Left lobe of liver (tissue), 2 donors: ENCODE measurements at places on chromosomes 4 and X. TPM values are rescaled to one million over a fixed set of nuclear protein-coding genes. Genes with fewer than 3 reads are reported as not detected.

DNA sequence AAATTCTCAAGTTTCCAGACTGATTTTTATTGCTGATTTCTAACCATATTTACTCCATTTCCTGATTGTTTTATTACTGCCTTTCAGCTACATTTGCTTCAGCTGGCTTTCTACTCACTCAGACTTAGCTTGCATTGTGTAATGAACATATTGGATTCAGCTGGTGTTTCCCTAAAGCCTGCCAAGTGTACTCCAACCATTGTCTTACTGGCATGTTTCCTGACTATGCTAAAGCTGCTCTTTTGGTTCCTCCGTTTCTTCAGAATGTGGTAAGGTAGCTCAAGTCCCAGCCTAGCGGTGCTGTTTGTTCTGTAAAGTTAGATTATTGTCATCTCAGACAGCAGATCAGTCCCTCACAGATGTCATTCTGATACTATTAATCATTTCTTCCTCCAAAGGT lies 53.1 kb upstream of the GLRA2 start:
- DNase-seq, result no peak

- no peak for DNase-seq
Observed at GRCh38 chrX:96183843-96184242, 500.8 kb upstream of the DIAPH2 start.

DNA sequence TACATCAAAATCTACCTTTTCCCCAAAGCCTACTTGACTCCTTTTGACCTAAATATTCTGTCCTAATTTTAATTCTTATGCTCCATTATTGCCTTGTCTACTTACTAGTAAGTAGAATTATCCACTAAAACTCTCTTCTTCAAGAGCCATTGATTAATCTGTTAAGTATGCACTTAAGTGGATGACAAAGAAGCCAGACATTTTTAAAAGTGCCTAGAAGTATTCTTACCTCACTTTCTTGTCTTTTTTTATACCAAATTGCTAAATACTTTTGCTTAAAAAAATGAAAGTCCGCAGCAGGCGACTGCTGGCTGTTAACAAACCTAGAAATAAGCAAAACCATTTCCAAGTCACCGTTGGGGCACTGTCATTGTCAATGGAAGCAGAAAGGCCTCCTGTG lies 20.1 kb upstream of the FRMPD4 start:
- DNase-seq, result no peak

GRCh38 chr4:34365946-34366345 lies 1878.4 kb downstream of the ARAP2 start:
- no peak for DNase-seq

DNA sequence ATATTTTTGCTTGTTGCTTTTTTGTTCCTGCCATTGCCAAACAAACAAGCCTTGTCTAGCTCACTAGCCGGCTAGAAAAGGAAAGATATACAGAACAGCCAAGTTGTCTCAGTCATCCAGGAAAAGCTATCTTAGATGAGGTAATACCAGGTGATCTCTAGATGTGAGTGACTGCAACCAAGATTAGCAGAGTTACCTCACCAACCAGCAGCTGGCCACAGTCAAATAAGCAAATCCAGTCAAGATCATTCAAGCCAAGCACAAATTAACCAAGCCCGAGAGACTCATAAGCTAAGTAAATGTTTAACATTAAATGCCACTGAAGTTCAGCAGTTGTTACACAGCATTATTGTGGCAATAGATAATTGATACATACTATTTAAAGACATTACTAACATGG lies 108.6 kb downstream of the CENPC start:
- DNase-seq, result no peak

DNA sequence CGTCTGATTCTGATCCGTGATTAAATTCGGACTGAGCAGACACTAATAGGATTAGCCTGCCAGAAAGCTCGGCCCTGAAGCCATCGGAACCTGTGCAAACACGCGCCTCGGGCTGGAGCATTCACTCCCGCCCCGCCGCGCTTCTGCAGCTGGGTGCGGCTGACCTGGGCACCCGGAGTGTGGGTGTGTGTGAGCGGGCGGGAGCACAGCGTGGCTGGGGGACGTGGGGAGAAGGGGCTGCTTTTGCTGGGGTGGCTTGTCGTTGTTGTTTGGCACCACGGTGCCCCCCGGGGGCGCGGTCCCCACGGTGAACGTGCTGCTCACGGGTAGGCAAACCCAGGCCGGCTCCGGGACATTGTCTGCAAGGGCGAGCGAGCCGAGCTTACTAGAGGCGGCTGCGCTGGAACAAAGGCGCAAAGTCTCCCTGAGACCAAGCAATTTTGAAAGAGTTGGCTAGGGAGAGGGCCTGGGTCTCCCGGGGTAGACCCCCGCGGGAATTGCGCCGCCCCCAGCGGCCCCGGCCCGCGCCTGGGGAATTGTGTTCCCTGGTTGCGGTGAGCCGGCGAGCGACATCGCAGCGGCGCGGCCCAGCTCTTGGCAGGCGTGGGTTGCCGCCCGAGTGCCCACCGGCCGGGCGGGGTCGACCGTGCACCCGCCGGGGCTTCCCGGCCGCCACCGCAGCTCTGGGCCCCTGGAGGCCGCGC lies 1.4 kb downstream of the MAMLD1 start:
- DNase-seq, result no peak

DNA sequence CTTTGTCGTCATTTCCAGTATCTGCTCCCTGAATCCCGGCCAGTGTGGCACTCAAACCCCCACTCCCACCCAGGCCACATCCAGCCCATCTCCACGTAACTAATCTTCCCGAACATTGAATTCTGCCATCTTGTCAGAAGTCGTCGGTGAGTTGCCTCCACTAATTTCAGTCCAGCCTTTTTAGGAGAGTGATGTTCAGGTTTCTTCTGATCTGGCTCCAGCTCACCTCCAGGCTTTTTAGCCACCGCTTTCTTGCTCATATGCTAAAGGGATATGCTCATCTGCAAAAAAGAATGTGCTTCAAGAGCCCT lies 1.3 kb downstream of the TMEM165 start:
- DNase-seq, result no peak

DNA sequence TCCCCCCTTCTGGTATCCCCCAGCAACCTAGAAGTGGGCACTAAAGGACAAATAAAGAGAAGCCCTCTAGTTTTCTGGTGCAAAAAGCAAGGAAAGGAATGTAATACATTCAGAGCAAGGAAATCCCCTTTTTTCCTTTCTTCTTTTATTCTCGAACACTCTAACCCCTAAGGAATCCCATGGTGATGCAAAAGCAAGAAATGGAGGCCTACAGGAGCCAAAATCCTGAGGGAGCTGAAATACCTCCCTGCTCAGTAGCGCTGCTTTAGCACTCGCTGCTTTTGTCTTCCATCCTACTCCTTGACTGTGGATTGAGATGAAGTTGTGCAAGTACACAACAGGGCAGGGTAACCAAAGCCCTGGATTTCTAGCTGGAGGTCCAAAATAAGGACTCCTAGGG lies 251.0 kb downstream of the PRDM5 start:
- no peak for DNase-seq

DNA sequence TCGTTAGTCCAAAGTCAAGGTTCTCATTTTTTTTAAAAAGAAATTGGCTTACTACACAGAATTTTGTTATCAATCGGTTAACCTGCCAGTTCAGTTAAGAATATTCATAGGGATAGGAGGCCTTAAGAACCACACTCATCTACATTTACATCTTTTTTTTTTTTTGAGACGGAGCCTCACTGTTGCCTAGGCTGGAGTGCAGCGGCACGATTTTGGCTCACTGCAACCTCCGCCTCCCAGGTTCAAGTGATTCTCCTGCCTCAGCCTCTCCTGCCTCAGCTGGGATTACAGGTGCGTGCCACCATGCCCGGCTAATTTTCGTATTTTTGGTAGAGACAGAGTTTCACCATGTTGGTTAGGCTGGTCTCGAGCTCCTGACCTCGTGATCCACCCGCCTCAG lies 33.7 kb downstream of the ABCE1 start:
- DNase-seq, result no peak

GRCh38 chr4:109738104-109738872 lies 8.4 kb upstream of the PLA2G12A start:
- no peak for DNase-seq

DNA sequence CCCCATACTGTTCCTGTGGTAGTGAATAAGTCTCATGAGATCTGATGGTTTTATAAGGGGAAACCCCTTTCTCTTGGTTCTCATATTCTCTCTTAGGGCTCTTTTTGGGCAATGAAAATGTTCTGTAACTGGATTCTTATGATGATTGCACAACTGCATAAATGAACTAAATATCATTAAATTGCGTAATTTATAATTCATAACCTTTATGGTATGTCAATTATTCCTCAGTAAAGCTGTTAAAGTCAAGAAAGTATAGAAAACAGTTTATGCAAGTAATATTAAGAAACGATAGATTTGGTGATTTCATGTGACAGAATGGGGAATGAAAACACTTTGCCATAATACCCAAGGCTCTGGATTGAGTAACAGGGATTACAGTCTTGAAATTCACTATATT lies 33.5 kb upstream of the SPANXD start:
- DNase-seq, result no peak

- DNase-seq, result peak; percentile 59
Observed at GRCh38 chr4:39466747-39467146, 7.9 kb downstream of the LIAS start.

GRCh38 chr4:74423104-74423503 lies 21.8 kb upstream of the AREG start:
- DNase-seq, result no peak

DNA sequence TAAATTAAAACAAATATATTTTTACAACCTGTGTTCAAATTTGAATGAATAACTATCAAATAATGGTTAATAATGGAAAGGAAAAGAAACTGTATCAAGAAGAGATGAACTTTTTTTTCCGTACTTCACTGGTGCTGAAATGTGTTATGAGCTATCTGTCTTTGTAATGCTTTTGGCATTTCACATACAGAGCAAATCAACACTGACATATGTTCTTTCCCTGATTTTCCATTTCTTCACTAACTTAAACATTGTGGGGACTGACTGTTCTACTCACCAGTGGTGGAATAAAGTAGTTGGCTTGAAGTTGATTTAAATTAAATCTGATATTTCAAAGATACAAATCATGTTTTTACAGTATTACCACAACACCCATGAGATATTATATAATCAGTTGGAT lies 304.0 kb upstream of the BMP3 start:
- DNase-seq, result no peak

GRCh38 chrX:10769195-10769594 lies 148.8 kb upstream of the MID1 start:
- DNase-seq, result no peak

DNA sequence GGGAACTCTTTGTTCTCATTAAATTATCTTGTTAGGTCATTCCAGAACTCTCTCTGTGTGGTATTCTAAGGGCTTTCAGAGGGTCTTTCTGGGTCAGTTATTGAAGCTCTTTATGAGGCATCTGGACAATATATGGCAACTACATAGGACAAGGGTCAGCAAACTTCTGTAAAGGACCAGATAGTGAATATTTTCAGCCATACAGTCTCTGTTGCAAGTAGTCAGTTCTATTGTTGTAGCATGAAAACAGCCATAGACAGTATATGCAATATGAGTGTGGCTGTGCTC lies 35.1 kb downstream of the HADH start:
- no peak for DNase-seq

GRCh38 chrX:10685923-10686595 lies 65.7 kb upstream of the MID1 start:
- DNase-seq, result no peak

- no peak for DNase-seq
Observed at GRCh38 chr4:185235843-185236503, 26.6 kb downstream of the SNX25 start.

GRCh38 chrX:27463187-27463586 lies at the start of gene PPP4R3C:
Gene PPP4R3C (minus strand): TSS chrX:27463341. CDS start chrX:27463296, 45 bp downstream.
- DNase-seq, result no peak

GRCh38 chr4:126957987-126958386 lies 674.8 kb upstream of the INTU start:
- DNase-seq, result no peak

DNA sequence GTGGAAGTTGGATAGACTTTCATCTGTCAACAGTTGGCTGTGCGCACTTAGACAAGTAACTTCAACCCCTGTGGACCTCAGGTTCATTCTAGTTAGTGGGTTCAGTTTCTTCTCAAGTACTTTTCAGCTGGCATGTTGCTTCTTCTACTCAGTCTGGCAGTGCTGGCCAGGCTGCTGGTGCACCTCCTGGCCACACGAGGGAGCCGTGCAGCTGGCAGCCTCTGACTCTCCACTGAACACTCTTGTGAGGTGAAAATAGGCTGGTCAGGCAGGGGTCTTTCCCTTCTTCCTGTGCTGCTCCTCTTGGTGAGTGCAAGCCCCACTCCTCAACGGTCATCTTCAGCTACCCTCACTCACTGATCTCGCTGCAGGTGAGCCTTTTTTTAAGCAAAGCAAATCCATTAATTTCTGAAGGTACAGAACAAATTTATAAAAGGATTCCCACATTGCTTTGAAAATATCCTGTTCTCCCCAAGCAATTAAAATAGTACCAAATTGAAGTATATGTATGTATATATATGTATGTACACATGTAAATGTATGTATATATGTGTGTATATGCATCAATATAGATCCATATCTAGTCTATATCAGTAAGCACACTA lies 30.6 kb downstream of the LONRF3 start:
- DNase-seq, result peak; percentile 45

- no peak for DNase-seq
Observed at GRCh38 chr4:1041147-1041935, 29.9 kb downstream of the FGFRL1 start.

DNA sequence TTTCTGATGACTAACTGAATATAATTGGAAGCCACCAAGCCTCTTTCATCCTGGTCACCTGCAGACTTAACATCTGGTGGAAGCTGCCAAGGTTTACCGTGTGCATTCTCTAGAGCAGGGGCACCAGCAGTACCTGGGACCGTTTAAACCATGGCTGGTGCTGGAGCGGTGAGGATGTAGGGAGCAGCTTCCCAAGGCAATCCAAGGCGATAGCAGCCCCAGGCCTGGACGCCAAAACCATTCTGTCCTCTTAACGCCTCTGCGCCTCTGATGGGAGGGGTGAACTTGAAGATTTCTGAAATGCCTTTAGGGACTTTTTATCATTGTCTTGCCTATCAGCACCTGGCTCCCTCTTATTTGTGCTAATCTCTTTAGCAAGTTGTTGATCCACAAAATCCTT lies 37.3 kb upstream of the SPANXN2 start:
- no peak for DNase-seq

GRCh38 chrX:133674726-133675470 lies 259.6 kb upstream of the GPC4 start:
- DNase-seq, result no peak

GRCh38 chr4:53061091-53061850 lies 199.2 kb downstream of the RASL11B start:
- no peak for DNase-seq

MAGEB5 gene
- not detected for total RNA-seq

TMEM175 gene
- total RNA-seq, result 39.2 TPM

TREX2 gene
- total RNA-seq, result 0.23 TPM

FAAH2 gene
- total RNA-seq, result 9.4 TPM

NPY2R gene
- not detected for total RNA-seq

IL13RA2 gene
- total RNA-seq, result 0.88 TPM

ANTXR2 gene
- 31.9 TPM for total RNA-seq

DCUN1D4 gene
- total RNA-seq, result 43.8 TPM

GLRA3 gene
- total RNA-seq, result not detected
